ENCODE measurements at places on chromosomes 5 and 9.

- DNase-seq: peak; percentile 98
These were observed 28.6 kb upstream of the SELENOP start for GRCh38 chr5:42840269-42840668.

GRCh38 chr5:38643616-38644015 is 87.2 kb upstream of the LIFR start:
- DNase-seq: no peak

GRCh38 chr5:124878583-124879342 is 132.3 kb upstream of the ZNF608 start:
- no peak for DNase-seq

DNA sequence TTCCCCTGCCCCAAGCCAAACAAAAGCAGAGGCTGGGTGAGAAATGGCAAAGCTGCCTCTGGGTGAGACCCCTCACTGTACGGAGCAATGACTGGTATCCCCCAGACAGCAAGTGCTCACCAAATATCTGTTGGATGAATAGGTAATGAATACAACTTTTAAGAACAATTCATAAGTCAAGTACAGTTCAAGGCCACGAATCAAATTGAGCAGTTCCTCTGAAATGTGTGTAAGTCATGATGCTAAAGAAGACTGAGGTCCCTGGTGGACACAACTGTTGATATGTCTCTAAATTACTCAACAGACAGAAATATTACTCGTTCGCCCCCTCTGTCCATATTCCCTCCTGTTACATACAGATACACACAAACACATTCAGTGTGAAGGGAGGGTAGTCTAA is 160.7 kb downstream of the GLIS3 start:
- DNase-seq: no peak

- no peak for DNase-seq
These were observed 1.4 kb downstream of the IRF1 start for GRCh38 chr5:132489051-132489770.

DNA sequence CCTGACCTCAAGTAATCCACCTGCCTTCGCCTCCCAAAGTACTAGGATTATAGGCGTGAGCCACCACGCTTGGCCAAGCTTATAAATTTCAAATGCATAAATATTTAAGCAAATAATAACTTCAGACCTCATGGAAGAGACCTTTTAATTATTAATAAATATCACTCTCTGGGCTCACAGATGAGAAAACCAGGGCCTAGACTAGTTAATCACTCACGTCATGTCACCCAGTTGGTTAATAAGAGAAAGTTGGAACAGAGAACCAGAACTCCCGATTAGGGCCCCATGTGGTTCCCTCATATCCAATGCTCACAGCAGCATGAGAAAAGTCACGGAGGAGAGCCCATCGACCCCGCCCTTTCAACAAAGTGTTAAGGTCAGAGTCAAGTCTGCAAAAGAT is 79.3 kb downstream of the EPB41L4A start:
- no peak for DNase-seq

GRCh38 chr5:74578356-74579044 is 62.0 kb downstream of the ENC1 start:
- DNase-seq: no peak

DNA sequence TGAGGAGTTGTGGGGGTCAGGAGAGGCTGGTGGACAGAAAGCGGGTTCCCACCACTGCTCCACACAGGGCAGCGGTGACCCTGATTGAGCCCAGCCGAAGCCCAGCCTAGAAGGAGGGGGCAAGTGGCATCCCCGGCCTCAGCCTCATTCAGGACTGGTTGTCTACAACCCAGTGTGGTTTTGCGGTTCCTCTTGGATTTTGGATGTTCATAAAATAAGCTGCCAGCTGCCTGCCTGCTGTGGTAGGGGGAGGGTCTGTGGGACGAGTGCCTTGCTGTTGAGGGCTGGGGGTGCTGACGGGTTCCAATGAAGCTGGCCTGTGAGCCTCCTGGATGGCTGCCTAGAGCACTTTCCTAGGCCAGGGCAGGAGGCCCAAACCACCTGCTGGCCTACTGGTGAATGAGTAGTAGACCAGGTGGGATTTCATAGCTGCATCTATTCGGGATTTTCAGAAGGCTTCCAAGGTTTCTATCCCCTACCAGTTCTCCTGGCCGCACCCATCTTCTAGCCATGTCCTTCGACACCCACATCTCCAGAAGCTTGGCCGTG is 102.4 kb downstream of the NDFIP1 start:
- DNase-seq: no peak

DNA sequence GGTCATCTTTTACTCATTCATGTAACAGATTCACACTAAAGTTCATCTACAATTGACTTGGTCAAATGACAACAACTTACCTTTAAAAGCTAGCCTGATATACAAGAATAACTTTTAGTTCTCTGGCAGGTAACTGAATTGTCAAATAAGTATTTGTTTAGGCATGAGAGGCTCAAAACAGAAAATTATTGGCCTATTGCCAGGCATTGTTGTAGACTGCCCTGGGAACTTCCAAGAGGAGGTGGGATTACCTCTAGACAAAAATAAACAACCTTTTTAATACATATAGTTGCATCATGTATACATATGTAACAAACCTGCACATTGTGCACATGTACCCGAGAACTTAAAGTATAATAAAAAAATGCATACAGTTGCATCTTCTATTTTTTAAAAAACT is 18.2 kb upstream of the SLCO4C1 start:
- no peak for DNase-seq

GRCh38 chr9:23496489-23497136 is 329.4 kb downstream of the ELAVL2 start:
- DNase-seq: no peak

GRCh38 chr5:90161414-90161813 is 248.1 kb downstream of the CETN3 start:
- DNase-seq: no peak

- DNase-seq: peak; percentile 2
These were observed 9.3 kb downstream of the BAAT start for GRCh38 chr9:101375546-101375945.

- DNase-seq: no peak
These were observed 44.6 kb upstream of the MATR3 start for GRCh38 chr5:139248826-139249453.
